GM12892 (cell line): ENCODE measurements at places on chromosomes 12 and 14.

GRCh38 chr12:117063162-117063911 lies 35.9 kb downstream of the TESC start:
- DNase-seq, result no peak

DNA sequence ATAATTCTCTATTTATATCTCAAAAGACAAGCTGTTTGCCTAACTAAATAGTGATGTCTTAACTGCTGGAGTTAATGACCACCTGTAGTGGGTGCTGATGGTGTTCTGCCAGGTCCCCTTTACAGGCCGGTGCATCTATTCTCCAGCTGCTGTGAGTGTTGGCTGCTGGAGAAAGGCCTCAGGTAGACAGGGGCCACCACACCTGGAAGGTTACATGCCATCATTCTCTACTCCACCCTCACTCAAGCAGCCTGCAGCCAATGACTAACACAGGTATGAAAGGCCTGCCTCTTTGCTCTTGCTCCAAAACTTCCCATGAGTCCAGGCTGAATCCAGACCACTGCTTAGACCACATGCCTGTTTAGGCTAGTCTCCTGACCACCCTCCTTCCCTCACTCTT lies 73.9 kb downstream of the RPS6KA5 start:
- DNase-seq, result no peak

DNA sequence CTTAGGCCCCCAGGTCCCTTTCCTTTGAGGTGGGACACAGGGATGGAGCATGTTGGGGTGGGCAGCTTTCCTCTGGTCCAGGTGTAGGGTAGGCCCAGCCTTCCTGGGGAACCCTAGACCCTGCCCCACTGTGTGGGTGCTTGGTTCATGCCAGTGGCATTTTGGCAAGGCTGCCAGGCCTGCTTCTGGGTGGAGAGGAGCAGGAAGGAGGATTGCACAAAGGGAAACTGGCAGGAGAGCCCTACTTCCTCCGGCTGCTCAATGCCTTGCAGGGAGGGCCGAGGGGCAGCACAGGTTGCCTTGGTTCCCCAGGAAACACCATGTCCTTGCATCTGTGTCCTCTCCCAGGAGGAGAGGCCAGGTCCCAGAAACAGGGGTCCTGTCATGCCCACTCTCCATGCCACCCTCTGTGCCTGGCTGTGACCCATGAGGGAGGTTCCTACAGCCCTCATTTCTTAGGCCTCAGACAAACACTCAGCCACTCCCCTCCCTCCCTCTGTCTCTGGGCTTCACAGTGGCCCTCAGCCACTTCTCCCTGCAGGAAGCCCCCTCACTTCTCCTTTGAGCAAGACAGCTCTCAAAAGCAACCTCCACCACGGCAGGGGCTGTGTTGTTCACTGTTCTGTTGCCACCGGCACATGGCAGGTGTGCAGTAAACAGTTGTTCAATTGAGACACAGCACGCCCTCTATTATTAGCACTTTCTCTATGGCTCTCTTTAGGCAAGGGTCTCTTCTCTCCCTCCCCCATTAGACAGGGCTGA lies 6.8 kb upstream of the KRT80 start:
- no peak for DNase-seq

GRCh38 chr12:81327425-81327824 lies 249.5 kb downstream of the ACSS3 start:
- DNase-seq, result no peak

- no peak for DNase-seq
These were observed 214.7 kb downstream of the PHLDA1 start for GRCh38 chr12:75816897-75817296.

GRCh38 chr12:28034271-28034670 lies 61.7 kb upstream of the PTHLH start:
- DNase-seq, result no peak

DNA sequence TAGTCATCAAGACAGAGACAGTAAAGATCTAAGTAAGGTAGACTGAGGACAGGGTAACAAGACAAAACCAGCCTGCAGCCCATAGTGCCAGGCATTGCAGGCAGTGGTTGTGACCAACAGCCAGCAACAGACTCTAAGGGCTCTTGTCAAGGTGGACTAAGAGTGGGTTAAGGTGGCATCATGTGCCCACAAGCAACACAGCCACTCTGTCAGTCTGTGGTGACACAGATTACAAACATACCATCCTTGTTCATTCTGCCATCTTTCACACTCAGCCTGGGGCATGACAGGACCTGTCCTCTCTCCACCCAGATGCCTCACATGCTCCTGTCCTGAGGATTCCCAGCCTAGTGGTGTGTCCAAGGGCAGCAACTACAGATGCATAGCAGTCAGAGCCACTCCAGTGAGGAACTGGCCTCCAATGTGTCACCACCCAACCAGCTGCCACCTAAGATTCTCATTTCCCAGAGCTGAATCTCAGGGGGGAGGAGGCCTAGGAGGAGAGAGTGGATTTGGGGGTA lies 28.3 kb downstream of the VDR start:
- no peak for DNase-seq

- DNase-seq, result no peak
These were observed 358.5 kb downstream of the TMEM121 start for GRCh38 chr14:105884808-105885281.

DNA sequence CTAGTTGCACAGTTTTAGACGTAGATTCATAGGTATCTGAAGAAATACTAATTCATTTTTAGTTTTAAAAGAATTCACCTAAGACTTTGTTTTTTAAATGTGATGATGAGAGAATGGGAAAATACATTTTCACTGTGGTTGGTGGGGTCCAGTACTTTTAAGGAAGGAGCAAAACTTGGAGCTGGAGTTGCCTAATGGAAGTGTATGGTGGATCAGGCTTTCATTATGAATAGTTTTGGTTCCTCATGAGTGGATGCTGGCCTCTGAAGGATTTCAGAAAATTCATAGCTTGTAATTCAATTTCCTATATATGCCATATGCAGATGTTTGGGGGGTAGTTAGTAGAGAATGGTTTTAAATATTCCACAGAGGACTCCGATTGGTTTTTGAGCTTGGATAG lies 27.1 kb downstream of the STK38L start:
- no peak for DNase-seq

DNA sequence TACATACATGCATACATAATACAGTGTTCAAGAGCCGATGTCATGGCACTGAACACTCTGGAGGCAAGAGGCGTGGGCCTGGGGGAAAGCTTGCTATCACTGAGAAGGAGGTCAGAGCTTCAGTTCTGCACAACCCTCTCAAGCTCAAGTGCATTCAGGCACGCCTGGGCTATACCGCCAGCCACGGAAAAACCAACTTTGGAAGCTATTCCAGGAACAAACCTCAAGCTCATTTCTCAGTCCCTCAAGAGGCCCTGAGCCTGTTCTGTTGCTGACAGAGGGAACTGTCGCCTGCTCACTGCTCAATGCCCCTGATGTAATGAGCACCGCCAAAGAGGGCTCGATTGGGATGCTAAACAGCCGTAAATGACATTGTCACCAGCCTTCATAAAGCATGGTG lies 9.2 kb downstream of the NOS1 start:
- no peak for DNase-seq

- DNase-seq, result no peak
These were observed 12.8 kb upstream of the SMARCD1 start for GRCh38 chr12:50072198-50072907.

- no peak for DNase-seq
These were observed 571.4 kb downstream of the NOVA1 start for GRCh38 chr14:26026384-26026783.

DNA sequence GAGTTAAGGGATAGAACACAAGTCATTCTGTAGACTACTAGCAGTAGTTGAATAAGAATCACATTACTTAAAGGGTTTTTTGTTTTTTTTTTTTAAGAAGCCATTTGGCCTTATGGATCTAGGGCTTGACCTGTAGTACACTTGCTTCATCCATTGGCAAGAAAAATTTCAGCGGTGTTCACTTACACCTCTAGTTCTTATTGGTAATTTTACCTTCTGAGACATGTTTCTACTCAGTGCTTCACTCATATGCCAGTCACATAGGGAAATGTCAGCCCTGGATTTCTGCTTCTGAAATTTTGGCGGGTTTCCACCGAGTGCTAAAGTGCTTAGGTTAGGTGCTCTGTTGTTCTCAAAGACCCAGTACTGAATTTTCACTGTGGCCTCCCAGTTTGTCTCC lies 72.9 kb downstream of the FRMD6 start:
- DNase-seq, result no peak

- DNase-seq, result no peak
These were observed 45.0 kb upstream of the OR6J1 start for GRCh38 chr14:22689199-22689598.

DNA sequence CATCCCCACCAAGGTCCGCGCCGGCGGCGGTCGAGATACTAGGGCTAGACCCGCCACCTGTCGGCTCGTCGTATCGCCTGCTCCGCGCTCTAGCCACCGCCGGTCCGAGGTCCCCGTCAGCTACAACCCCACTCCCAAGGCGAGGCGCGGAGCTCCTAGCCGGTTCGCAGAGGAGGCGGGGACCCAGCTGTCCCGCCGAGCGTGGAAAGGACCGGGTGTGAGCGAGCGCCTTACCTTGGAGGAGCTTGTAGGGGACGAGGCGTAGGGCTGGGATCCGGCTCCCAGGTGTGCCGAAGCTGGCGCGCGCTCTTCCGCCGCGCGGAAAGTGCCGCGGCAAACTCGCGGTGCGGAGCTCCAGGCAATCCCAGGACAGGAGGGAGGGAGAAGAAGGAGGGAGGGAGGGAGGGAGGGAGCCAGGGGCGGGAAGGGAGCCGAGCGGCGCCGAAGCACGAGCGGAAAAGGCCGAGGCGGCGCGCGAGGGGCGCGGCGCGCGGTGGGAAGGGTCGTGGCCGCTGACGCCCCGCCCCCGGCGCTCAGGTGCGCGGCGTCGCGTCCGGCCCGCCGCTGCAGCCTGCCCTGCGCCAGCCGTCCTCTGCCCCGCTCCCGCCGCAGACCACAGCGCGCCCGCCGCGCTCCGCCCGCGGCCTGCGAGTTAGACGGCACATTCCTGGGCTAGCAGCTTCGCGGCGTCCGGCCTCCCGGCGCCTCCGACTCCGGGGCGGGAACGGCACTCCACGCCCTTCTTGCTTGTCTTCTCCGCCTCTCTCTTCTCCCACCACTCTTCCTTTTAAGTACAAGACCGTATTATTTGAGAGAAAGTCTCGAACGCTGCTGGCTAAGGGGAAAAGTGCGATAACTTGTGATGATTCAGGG lies at the start of gene PAWR:
Gene PAWR (minus strand): TSS at position 327 of the 873 bp plus-strand sequence. CDS start 720 bp downstream, outside the sequence.
- peak; percentile 66 for DNase-seq

DNA sequence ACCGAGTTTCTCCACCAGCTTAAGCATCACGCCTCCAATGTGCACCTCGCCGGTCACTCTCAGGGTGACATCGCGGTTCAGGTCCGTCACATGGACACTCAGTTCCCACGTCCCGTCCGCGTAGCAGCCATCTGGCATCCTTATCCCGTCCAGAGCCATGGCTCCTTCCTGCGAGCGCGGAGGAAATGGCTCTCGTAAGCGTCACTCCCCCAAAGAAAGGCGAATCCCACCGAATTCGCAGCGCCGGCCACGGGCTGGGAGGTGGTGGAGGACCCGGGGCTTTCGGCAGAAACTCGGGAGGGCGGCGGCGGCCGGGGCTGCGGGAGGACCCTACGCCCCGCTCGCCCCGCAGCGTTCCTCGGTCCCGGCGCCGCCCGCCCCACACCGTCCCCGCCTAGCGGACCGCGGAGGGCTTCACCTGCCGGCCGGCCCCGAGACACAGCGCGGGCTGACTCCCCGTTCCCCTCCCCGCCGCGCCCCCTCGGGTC lies 396 bp downstream of the FERMT2 start:
- no peak for DNase-seq

DNA sequence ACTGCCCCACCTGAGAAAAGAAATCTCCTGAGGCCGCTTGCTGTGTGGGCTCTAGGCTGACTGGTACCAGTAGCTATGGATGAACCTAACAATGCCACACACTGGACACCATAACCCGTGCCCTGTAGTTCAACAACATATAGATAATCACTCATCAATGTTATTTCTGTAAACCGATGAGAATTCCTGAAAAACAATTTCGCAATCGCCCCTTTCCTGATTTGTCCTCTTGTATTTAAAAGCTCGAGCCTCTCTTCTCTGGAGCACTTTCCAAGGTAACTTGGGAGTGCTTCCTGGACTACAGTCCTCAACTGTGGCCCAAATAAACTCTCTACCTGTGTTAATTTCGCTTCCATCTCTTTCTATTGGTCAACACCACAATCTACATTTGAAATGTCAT lies 26.1 kb upstream of the PPP2R5C start:
- no peak for DNase-seq

- peak; percentile 76 for DNase-seq
These were observed 14.0 kb downstream of the ABCB9 start for GRCh38 chr12:122951979-122952892.

GRCh38 chr12:64057706-64058105 lies 164.4 kb downstream of the KICS2 start:
- no peak for DNase-seq

DNA sequence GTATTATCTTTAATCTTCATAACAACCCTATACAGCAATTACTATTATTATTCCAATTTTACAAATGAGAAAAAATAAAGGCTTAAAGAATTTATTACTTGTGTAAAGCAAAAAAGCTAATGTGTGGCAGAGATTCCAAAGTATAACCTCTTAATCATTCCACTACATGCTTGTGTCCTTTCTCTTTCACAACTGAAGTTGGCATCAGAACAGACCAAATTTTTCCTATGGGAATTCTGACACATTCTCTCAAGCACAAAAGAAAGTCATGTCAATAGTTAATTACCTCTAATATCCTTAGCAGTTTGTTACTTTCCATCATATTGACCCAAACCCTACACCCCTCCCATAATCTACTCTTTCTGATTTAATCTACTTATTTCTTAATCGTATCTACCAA lies 86.7 kb downstream of the BCL2L14 start:
- no peak for DNase-seq

DNA sequence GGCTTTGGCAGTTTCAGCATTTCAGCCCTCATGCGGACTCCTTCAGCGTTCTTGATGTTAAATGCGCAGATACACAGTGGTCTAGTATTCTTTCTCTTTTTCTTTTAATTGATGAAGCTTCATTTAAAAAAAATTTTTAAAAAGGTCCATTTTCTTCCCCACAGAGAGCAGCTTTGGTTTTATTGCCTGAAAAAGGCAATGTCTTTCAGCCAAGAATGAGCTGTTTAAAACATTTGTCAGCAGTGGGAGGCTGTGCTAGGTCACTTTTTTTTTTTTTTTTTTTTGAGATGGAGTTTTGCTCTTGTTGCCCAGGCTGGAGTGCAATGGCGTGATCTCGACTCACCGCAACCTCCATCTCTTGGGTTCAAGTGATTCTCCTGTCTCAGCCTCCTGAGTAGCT lies 13.5 kb downstream of the KMT5A start:
- DNase-seq, result no peak

GRCh38 chr14:36771028-36771640 lies 109.5 kb downstream of the PAX9 start:
- no peak for DNase-seq

- no peak for DNase-seq
These were observed 43.7 kb upstream of the KITLG start for GRCh38 chr12:88623777-88624548.

DNA sequence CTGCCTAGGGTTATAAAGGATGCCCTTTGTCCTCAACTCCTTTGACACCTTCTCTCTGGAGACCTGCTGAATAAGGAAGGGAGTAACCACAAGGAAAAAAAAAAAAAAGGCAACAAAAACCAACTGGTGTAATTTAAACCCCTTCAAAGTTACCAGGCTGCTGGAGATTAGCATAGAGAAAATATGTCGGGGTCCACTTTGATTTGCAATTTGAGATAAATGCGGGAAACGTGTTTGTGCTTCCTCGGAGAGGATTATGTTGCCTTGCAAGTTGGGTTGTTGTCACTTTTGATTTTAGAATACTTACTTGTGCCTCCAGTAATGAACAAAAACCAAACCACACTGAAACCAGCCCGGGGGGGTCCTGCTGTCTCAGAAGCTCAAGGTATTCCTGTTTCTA lies 200.2 kb upstream of the MYL2 start:
- no peak for DNase-seq
